Fibroblast of mammary gland (primary cell): ENCODE measurements at places on chromosomes 7 and 10.
A peak's percentile ranks its signal among the peaks of the same experiment; 100 is the strongest.

DNA sequence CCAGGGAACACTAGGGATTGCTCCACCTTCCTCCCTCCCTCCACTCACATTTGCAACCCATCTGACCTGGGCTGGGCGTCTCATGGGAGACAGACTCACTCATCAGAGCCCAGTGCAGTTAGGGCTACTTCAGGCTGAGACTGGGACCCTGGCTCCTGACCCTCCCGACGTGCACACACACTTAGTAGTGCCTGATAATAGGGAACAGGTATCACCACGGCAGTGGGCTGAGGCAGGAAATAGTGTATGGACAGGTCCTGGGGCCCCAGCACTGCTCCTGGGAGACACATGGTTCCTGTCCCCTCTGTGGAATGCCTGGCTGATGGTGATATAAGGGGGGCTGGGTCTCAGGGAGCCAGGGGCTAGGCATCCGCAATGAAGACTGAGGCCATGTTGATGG, 14.3 kb downstream of the AQP1 start:
- no peak for DNase-seq

- peak; percentile 41 for DNase-seq
These were observed 69.4 kb downstream of the ARL4A start for GRCh38 chr7:12756821-12757220.

DNA sequence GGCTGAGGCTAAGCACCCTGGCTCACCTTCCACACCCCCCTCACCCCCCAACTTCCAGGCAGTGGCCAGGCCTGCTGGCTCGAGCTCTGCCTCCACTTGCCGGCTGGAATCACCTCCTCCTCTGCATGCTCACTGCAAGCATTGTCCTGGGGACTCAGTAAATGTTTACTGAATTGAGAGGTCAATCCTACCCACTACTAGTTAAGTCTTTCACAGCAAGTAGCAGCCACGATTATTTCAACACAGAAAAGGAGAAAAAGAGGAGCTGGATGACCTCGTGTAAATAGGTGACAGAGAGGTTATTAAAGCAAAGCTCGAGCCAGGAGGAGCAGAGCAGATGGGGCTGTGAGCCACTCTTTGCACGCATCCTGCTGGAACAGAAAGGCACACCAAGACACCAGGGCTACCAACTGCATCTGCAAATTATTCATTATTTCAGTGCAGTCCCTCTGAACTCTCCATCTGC, 32.1 kb downstream of the HIPK2 start:
- peak; percentile 57 for DNase-seq

DNA sequence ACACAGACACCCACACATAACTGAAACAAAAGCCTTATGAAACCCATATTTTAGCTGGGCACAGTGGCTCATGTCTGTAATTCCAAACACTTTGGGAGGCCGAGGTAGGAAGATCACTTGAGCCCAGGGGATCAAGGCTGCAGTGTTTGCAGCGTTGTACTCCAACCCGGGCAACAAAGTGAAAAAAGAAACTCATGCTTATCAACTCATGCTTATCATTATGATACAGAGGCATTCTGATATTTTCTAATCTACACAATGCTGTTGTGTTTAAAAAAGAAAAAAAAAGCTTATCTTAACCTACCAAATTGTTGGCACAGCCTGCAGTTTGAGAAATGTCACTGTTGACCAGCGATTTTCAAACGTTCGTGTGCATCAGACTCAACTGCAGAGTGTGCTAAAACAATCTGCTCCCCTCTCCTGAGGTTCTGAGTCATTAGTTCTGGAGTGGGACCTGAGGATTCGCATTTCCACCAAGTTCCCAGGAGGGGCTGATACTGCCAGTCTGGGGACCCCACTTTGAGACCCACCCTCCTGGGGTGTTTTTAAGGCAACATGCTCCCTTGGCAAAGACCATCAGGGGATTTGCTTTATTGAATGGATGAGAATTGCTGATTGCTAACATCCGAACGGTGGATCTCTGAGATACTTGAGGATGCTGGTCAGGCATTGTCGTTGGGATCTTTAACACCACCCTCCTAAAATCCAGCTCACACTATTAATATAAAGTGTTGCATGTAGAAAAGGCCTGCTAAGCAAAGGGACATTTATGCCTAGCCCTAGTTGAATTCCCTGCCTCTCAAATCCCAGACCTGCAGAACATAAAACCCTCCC, 16.2 kb downstream of the CHST3 start:
- peak; percentile 45 for DNase-seq
